ENCODE measurements at places on chromosomes 7 and 10.

DNA sequence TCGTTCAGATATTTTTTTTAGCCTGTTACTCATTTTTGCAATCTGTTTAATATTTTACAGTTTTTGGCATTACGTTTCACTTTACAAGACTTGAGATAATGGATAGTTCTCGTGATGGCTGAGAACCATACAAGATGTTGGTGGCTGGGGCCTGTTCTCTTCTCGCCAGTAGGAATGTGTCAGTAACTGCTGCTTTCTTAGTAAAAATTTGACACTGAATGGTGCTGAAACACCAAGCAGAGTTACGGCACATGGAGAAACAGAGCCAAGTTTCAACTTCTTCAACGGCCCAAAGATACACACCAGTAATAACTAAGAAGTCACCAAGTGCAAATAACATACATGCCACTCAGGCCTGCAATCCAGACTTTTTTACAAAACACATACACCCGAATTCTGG, 130.4 kb downstream of the NRP1 start:
- no peak for DNase-seq

GRCh38 chr10:124732931-124733570, 11.1 kb downstream of the FAM53B start:
- DNase-seq, result no peak

DNA sequence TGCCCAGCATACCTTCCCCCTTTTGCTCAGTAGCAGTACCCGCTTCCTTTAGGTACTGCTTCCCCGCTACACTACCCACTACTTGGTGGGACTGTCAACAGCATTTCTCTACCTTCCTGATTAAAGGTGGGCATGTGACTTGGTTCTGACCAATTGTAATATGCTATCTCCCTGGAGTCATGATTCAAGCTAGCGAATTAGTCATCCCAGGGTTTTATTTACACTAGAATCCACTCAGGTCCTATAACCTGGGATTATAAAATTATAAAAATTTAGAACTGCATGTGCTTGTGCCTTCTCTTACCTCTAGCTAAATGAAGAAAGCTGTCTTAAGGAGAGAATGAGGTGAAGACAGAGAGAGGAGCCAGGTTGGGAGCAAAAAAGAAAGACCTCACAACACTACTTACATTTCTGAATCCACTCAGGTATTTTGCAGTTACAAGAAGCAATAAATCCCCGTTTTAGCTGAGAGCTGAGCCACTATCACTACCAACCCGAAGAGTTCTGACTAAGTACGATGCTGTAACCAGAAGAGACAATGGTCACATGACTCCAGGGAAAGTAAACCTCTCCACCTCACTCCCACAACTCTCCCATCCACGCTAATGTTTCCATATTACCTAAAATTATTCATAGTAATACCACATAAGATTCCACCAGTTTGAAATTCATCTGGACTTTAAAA, 9.7 kb downstream of the GBX1 start:
- DNase-seq, result no peak

GRCh38 chr10:120710076-120710475, 141.1 kb upstream of the WDR11 start:
- no peak for DNase-seq

DNA sequence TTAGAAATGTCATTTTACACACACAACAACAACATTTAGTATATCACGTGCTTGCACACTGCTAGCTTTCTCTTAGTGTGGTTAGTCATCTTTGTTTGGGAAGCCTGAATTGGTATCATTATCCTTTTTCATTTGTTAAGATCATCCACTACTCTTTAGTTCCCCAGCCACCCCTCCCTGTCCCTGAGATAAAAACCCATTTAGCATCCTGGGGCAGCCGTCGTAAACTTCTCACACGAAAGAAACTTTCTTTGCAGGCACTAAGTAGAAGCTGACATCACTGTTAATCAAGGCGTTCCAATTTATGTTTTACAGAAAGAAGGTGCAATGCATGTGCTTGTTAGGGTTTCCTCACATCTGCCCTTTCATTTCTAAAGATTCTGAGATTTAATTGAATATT, 475.1 kb upstream of the FZD8 start:
- DNase-seq, result no peak

DNA sequence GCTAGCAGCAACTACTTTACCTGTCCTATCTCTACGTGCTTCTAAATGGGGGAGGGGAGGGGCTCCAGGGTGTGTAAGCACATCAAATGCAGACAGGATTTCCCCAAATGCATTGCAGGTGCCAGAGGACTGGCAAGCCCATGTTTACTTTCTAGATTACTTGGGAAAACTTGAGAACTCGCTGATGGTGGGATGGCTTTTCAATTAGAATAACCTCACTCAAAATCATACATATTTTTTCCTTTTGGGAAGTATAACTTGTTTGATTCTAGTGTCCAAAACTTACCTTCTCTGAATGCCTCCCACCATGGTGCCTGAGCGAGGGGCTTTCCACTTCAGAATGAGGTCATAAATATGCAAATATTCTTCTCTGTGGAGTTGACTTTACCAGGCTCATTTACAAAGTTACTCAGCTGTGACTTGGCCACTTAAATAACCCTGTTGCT, 191.3 kb upstream of the RHOBTB1 start:
- no peak for DNase-seq

DNA sequence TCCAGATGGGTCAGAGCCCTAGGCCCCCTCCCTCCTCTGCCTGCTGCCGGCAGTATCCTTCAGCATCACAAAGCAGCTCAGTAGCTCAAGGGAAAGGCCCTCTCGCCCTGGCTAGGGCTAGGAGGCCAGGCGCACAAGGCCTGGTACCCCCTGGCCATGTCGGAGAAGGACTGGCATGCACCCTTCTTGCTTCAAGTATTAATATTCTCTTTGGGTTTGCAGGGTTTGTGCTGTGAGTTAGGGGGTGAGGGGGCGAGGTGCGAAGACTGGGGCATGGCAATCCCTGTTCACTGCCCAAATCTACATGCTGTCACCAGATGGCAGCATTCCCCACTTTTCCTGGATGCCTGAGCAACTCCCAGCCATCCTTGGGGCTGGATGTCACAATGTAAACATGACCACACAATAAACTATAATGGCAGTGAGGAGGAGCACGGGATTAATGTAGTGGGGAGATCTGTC, 105.2 kb downstream of the NEURL1 start:
- no peak for DNase-seq

All from urinary bladder (tissue), 4 donors.